ENCODE measurements at places on chromosomes 3 and 15.

GRCh38 chr3:119600732-119601131 lies 3.0 kb downstream of the PLA1A start:
- no peak for DNase-seq

GRCh38 chr3:95302044-95302443 lies 1239.2 kb downstream of the NSUN3 start:
- no peak for DNase-seq

DNA sequence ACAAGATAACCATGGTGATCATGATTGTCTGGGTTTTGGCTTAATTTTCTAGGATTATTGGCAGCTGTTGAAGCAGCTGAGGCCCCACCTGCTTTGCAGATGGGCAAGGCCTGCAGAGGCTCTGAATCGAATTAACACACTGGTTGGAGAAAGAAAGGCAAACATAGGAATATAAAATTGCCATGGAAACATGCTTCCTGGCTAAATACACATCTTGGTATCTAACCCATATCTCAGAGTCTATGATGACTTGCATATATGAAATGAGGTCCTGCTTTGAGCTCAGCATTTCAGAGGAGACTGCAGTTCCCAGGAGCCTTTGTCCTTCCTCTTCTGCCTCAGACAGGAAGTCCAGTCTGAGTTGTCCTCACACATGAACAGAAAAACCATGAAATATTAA lies 24.3 kb upstream of the SV2B start:
- no peak for DNase-seq

- DNase-seq, result no peak
Observed at GRCh38 chr3:8972639-8973038, 9.4 kb upstream of the RAD18 start.

DNA sequence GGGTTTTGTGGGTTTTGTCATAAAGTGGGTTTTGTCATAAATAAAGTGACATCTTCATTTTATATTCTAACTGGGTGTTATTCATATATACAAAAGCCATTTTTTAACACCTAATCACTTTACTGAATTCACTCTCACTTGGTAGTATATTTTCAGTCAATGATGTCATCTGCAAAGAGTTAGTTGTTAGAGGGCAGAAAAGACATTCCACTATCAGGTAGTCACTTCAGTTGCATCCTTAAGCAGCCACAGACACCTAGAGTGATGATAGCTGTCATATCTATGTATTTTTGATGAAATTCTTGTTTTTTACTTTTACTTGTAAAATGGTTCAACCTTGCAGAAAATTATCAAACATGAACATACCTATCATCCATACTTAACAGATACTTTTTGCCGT lies 89.0 kb downstream of the DHX36 start:
- DNase-seq, result no peak

DNA sequence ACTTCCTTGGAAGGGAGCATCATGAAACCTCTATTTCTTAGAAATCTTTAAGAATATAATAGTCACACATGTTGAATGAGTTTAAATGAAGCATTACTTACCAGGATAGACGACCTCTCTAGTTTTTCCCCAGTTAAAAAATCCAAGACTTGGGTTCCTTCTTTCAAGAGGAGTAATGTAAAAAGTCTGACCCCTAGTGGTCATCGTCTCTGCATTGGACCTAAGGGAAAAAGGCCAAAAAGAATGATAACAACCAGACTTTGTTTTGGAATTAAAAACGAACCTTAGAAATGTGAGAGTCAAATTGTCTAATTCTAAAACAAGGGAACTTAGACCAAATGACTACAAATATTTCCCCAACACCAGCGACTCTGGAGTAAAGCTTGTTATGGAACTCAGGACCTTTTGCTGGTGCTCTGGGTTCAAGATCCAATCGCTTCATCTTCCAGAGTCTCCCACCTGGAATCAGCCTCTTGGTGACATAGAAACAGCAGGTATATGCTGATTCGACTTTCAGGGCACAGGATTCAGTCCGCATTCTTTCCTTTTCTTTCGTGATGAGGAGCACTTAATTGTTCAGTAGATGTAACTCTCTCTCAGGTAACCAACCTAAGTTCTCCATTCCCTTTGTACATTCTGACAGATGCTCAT lies 214.8 kb upstream of the TPRG1 start:
- DNase-seq, result peak; percentile 7

DNA sequence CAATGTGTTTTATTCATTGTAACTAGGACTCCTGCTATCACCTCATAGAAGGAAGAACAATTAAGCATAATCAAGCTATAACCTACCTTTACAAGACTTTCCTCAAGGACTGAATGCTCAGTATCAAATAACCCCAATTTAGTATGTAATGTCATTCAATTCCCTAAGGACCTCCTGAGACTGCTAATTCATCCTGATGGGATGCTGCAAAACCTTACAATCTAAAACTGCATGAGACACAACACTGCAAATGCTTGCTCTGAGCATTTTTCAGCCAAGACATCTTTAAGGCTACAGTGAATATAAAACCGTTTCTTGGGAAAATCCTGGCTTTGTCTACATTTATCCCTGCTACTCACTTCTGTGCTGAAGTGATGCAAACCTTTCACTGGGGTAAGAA lies 69.9 kb downstream of the RYK start:
- DNase-seq, result no peak

- DNase-seq, result no peak
Observed at GRCh38 chr3:116886202-116886893, 176.8 kb downstream of the TUSC7 start.

DNA sequence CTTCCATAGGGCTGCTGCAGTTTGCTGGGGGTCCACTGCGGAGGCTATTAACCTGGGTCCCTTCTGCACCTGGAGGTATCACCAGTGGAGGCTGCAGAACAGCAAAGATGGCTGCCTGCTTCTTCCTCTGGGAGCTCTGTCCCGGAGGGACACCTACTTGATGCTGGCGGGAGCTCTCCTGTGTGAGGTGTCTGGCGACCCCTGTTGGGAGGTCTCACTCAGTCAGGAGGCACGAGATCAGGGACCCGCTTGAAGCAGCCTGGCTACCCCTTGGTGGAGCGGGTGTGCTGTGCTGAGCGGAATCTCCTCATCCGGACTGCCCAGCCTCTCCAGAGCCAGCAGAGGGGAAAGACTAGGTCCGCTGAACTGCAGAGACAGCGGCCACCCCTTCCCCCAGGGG lies 56.0 kb upstream of the CTXND1 start:
- no peak for DNase-seq

Data from NCI-H1092 (cell line).